NCI-H524 (cell line): ENCODE measurements at places on chromosomes 7 and 10.

DNA sequence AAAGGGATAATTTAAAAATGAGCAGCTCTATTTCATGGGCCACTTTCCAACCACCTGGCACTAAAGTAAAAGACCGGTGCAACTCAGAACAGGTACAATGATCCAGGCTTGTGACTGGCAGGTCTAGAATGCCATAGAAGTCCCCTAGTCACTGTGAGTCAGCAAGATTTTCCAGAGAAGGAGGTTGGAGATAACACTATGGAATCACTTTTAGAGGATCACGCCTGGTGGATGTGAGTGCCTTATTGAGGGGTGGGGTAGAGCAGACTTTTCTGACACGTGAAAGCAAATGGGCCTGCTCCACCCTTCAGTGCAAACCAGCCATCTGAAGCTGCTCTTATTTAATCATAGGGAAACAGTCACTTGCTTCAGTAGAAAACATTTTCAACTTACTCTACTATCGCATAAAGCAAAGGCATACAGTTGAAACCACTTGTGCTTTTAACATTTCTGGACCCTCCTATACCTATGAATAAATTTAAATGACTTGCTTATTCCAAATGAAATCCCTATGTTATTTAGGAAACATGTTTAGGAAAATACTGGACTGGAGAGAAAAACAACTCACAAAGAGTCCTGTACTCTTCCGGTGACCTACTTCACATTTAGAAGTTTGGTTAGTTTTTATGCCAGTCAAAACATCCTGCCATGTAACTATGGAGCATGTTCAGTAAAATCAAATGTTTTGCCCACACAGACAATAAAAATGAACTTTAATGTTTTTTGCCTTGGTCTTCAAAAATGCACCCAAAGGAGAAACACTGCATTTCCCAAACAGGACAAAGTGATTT lies 21.5 kb upstream of the AKR1C1 start:
- no peak for DNase-seq

DNA sequence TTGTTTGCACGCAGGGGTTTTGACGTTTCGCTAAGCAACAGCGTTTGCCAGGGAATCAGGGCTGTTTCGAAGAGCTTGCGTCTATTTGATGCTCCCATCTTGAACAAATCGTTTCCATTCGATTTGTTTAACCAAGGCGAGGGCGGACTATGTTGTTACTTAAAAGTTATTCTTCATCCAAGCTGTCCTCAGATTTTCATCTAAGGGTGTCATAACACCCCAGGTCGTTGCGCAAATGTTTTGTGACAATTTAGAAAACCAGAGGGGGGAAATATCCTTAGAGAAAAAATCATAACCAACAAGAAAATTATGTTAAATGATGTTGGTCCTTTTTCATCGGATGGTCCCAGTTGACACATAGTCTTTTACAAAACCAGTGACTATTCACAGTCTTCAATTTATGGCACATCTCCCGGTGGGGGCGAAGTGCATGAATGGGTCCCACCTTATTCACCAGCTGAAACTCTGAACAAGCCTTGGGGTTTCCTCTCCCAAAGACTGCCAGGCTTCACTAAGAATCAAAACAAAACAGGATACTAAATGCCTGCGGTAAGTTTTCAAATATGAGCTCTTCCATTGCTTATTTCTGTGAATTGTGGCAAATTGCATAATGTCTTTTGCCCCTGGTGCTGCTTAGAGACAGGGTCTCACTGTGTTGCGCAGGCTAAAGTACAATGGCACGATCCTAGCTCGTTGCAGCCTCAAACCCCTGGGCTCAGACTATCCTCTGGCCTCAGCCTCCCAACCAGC lies 109.9 kb downstream of the REEP3 start:
- no peak for DNase-seq

DNA sequence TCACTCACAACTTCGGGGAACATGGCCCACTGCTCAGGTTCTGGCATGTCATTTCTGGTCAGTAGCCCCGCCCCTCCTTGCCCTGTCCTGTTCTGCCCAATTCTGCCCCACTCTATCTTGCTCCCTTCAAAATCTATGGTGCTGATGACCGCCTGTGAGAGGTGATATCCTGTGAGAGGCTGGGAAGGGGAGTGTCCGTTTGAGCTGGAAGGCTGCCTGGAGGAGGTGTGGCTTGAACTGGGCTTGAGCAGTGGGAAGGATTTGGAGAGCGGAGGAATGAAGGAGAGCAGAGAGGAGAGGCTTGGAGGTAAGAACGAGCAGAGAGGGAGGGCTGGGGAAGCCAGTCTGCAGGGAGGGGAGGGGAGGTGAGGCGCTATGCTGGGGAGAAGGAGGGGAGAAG lies 145.3 kb downstream of the RPS24 start:
- no peak for DNase-seq

- no peak for DNase-seq
Measured at GRCh38 chr10:7481368-7481765, 70.5 kb upstream of the SFMBT2 start.

DNA sequence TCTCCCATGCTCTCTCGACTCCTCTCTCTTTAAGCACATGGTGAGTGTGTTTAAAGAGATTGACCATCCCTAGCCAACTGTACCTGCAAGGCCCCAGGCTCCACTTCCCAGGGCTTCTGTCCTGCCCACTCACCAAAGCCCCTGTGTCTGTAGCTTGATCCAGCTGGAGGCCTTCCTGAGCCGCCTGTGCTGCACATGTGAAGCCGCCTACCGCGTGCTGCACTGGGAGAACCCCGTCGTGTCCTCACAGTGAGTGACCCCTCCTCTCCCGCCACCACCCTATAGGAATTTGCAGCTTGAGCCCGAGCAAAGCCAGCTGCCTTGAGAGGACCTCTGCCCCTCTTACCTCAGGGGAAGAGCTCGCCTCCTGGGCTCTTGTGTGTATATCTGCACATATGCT lies 11.2 kb downstream of the ZFYVE27 start:
- DNase-seq, result no peak

DNA sequence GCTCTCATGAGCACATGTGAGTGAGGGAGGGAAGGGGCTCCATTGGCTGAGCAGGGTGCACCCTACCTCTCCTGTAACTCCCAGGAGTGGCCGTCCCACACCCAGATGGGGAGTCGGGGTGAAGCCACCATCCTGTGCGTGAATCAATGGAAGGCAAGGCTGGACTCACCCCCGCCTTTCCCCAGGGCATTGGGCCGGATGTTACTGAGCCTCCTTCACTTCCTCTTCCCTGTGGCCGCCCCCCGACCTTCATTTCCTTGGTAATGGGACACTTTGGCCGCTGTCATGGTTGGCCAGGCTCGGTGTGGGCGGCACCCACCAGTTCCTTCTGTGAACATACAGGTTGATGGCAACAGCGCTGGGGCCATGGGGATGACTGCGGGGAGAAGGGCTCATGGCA lies 209.0 kb downstream of the MGMT start:
- DNase-seq, result no peak
